KBM-7 (cell line): ENCODE measurements at places on chromosomes 3 and 15.
A peak's percentile ranks its signal among the peaks of the same experiment; 100 is the strongest.

- DNase-seq: no peak
Observed at GRCh38 chr3:177249203-177249602, 51.9 kb upstream of the TBL1XR1 start.

DNA sequence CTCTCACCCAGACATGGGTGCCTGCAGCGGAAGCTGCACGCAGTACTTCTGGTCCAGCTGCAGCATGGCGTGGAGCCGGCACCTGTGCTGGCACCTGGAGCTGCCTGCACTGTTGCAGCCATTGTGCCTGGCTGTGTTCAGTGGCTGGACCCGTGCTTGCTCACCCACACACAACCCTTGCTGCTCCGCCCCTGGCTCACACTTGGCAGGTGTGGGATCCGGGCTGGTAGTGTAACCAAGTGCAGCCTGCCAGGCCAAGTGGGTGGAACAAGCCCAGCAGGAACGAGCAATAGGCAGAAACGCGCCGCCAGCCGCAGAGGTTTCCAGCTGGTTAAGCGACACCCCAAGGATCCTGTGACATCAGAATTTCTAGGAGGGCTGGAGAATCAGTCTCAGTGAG lies 11.2 kb upstream of the SCAPER start:
- no peak for DNase-seq

- DNase-seq: peak; percentile 20
Observed at GRCh38 chr15:29090617-29091466, 178.8 kb downstream of the NSMCE3 start.

- DNase-seq: no peak
Observed at GRCh38 chr15:48984811-48985352, 21.2 kb upstream of the SHC4 start.

- DNase-seq: no peak
Observed at GRCh38 chr3:98770261-98771039, 7.3 kb downstream of the ST3GAL6 start.

GRCh38 chr3:186456731-186457191 lies 87.4 kb downstream of the CRYGS start:
- DNase-seq: no peak

- DNase-seq: no peak
Observed at GRCh38 chr15:35005933-35006332, 17.8 kb upstream of the ZNF770 start.

GRCh38 chr3:31384117-31384516 lies 148.6 kb upstream of the STT3B start:
- no peak for DNase-seq

DNA sequence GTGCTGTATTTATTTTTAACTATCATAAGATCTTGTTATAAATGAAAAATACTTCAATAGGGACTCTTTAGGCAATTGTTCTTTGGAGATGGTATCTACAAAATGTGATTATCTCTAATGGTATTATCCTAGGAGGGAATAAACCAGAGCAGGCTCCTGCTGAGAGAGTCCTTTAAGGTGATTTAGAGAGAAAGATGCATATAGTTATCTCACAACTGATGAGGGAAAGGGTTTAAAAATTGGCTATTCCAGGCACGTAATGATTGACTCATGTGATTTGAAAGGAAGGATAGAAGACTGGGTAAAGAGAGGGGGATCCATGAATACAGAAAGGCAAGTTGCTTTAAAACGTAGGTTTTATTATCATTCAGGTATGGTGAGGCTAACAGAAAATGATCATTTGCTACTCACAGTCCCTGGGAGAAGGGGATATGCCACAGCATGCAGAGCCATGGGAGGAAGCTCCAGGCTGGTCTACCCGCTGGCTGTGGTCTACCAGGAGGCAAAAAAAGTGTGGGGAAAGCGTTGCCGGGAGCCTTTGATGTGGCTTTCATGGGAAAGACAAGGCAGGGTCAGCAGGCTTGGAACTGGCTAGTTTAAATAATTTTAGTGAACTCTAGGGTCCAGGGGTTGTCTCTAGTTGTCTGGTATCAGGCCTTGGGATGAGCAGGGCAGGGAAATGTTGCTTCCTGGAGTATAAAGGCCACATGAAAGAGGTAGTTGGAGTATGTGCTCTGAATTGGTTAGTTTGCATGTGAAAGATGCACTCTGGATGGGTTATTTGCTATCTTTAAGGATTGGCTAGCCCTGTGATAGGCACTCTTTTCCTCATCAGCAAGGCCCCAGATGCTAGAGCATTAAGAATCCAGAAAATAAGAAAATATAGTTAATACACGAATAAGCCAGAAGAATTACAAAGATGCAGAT lies 798.4 kb upstream of the GRM7 start:
- DNase-seq: no peak

- DNase-seq: peak; percentile 63
Observed at GRCh38 chr15:101124731-101125451, 127.0 kb downstream of the CHSY1 start.

DNA sequence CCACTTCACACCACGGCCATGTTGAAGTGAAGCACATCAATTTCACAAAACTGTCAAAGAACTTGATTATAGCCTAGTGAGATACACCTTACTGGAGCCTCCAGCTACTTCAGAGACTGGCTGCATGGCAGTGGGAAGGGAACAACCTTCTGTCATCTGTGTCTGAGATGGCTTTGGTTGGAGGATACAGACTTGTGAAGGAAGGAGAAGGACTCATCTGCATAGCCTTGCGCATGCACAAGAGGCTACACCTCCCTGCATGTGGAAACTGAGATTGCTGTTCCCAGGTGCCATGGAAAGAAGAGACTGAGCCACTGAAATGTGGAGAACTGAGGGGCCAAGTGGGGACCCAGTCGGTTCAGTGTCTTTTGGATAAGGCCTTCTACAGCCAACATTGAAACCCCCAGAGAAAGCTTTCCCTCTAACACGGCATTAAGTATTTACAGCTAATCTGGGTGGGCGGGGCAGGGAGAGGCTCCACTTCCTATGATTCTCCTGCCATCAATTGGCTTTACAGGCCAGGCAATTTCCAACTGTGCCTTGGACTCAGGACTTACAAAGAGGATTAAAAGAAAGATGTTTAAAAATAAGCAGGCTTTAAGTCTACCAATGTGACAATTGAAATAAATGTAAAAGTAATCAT lies 58.8 kb downstream of the IL16 start:
- no peak for DNase-seq

DNA sequence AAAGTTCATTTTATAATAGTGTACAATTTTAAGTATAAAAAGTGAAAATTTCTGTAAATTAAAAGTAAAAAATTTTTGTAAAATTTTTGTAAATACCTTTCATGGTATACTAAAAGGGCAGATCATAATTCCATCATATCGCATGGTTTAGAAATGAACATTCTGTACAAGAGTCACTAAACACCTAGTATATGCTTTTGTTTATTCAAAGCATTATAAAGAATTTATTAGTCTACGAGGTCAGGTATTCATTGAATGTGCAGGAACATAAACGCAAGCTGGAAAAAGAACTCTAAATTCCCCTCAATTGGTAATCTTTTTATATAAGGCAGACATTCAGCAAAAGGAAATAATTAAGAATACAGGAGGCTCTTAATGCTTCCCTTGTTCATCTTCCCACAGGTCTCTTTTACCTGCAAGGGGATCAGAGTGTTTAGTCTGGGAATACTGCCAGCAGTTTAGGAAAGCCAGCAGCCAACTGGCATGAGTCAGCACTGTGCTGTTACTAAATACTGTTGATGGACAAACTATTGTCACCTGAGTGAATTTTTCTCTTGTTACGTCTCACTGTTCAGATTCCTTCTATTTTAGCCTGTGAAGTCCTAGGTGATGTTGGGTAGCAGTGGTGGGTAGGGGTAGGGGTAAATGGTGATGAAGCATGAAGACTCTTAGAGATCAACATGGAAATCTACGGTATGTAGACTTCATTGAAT lies 70.1 kb downstream of the UQCC5 start:
- no peak for DNase-seq

DNA sequence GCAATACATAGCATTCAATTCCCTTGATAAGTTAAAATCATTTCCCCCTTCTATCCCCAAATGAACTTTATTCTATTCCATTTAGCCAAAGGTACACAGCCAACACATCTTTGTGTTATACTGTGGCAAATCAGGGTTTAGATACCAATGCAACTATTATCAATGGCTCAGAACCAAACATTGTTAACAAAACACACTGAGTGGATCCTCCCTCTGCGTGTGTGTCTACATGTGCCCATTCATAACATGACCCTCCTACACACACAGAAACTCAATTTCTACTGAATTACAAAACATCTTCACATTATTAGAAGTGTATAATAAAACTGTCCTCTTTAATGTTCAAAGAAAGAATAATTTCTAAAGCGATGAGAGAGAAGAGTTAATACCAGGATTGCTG lies 1.3 kb downstream of the TTBK2 start:
- peak; percentile 16 for DNase-seq

DNA sequence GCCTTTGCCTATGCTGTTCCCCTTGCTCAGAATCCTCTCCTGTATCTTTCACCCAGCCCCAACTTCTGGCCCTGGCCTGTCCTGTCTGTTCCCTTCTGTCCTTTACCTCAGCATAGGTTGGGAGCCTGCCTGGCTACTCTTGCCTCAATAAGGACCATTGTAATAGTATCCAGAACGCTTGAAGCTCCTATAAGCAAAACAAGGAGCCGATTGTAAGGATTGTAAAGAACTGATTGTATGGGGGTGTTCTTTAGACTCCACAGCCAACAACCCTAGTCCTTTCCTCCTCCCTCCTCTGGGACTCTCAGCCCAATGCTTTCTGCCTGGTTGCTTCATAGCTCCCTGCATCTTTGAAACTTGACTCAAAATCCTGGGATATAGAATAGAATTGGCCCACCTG lies 18.7 kb upstream of the RAD54L2 start:
- no peak for DNase-seq
